ENCODE measurements at places on chromosomes 6 and 20.

- DNase-seq: no peak
Measured at GRCh38 chr6:23655525-23655924, 470.5 kb upstream of the NRSN1 start.

DNA sequence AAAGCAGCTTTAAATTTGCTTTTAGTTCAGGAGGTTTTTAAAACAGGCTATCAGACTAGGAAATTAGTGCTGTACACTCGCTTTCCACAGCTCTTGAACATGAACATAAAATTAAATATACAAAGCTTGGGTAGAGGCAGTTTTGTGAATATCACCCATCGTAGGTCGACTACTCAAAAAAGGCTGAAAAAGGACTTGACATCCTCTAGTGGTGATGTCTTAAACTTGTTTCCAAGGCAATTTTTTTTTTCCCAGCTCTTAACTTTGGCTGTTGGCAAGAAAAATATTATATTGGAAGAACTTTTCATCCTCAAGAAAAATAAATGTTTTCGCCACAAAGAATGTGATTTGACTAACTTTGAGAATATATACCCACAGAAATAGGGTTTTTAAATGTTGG is 2.9 kb downstream of the MAP7 start:
- DNase-seq: peak; percentile 67

- no peak for DNase-seq
Measured at GRCh38 chr20:38217791-38218565, 42.6 kb downstream of the KIAA1755 start.

DNA sequence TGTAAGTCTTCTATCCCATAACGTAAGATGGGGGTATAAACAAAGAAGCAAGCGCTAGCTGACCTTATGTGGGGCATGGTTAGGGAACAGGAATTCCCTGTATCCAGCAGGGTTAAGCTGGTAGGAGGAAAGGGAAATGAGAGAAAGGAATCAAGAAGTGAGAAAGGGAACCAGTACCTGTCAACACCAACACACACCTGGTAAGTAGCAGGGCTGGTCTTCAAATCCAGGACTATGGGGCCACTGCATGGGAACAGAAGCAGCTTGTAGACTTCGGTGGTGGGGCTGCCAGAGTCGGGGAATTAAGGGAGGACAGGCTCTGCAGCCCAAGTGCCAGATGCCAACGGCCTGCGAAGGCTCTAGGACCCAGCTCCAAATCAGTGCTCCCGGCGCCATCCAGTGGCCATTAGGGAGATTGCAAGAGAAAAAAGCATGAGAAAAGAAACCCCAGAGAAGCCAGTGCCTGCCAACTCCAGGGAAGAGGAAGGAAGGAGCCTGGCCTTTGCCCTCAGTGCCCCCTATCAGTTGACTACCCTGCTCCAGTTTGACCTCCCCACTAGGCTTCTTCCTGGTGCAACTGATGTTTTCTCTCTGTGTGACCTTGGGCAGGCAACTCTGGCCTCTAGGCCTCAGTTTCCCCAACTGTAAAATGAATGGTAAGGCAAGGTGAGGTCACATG is 15.8 kb upstream of the RBPJL start:
- peak; percentile 66 for DNase-seq

DNA sequence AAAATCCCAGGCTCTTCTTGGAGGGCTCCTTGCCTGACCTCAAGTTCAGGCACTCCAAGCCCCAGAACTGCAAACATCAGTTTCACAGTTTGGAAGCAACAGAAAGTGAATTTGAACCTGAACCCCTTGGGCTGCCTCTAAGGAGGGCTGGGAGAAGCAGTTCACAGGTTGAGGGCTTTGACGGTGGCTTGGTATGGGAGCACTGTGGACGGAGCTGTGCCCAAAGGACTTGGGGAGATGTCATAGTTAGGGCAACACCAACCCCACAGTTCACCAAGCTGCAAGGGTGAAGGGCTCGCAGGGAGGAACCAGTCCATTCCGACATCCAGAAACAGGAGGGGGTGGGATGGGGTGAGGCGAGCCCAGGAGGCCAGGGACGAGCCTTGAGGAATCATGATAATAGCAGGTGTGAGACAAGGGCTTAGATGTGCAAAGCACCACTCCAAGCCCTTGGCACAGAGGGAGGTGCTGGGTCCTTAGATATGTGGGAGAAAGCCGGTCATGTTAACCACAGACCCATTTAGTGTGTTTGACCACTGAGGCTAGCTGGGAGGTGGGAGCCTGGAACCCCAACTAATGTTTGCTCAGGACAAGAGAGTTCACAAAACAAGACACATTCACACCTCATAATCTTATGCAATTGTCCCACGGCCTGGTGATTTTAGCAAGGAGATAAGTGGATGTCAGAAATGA is 4.3 kb downstream of the CEBPB start:
- no peak for DNase-seq

- no peak for DNase-seq
Measured at GRCh38 chr6:5522147-5522546, 260.8 kb downstream of the FARS2 start.

DNA sequence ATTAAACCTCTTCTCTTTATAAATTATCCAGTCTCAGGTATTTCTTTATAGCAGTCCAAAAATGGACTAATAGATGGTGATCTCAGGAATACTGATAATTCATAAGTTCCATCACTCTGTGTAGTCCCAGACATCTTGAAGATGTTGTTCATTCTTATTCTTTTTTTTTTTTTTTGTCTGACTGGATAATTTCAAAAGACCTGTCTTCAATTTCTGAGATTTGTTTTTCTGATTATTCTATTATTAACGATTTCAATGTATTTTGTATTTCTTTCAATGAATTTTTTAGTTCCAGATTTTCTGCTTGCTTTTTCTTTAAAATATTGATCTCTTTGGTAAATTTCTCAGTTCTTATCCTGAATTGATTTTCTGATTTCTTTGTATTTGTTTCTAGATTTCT is 29.7 kb upstream of the ZNF337 start:
- no peak for DNase-seq

DNA sequence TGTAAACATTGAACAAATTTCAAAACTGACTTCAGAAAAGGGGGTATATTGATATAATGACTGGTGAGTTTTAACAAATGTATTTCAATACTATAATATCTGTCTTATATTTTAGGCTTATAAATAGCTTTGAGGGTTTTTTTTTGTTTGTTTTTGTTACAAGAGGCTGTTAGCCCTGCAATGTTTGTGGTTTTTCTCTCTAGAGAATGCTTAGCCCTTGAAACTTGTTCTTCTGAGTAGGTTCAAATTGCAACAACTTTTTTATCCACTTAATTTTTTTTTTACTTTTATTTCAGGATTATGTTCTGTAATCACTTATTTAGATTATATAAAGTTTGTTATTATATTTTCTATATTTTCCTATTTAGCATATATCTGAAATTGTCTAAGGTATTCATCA is 333.2 kb downstream of the RIMS1 start:
- no peak for DNase-seq

- no peak for DNase-seq
Measured at GRCh38 chr20:8360035-8360434, 228.0 kb downstream of the PLCB1 start.

- DNase-seq: no peak
Measured at GRCh38 chr6:29828471-29828797, 809 bp downstream of the HLA-G start.

- DNase-seq: no peak
Measured at GRCh38 chr6:13177664-13178063, 150.7 kb downstream of the TBC1D7 start.

- peak; percentile 33 for DNase-seq
Measured at GRCh38 chr20:9262653-9263194, 193.8 kb downstream of the PLCB4 start.

DNA sequence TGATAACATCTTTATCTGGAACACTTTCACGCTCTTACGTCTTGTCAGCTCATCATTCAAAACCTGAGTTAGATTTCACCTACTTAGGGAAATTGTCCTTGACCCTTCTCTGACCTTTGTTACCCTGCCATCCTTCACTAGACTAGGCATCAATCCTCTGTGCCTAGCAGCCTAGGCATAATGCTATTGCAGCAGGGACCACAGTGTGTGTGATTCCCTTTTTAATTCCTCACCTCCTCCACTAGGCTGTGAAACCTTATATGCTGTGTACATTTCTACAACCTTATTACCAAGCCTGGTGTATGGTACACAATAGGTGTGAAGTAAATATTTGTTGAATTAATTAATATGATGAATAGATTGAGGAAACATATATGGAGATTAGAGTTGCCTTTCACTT is 66.7 kb upstream of the DEFB112 start:
- no peak for DNase-seq

- DNase-seq: no peak
Measured at GRCh38 chr20:1330075-1330830, 1.3 kb upstream of the SDCBP2 start.

GRCh38 chr6:157928428-157928827 is 53.2 kb upstream of the SYNJ2 start:
- no peak for DNase-seq

DNA sequence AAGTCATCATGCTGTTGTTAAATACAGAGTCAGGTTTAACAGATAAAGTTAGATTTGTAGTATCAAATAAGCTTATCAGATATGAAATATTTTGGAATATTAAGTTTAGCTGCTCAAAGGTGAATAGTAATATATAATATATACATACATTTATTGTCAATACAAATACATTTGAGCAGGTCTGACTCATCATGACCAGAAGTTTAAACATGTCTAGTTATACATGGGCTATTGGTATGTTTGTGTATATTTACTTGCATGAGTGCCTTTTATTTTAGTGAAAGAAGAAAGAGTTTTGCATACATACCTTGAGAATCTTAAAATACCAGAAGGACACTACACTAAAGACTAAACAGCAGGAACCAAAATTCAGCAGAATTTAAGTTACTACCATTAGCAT is 76.8 kb downstream of the BMP5 start:
- DNase-seq: no peak

GRCh38 chr6:61894536-61894935 is 391.5 kb downstream of the KHDRBS2 start:
- no peak for DNase-seq

GRCh38 chr20:32828029-32828680 is 8.4 kb downstream of the MAPRE1 start:
- no peak for DNase-seq

- DNase-seq: no peak
Measured at GRCh38 chr6:158596861-158597260, 37.0 kb downstream of the TMEM181 start.

DNA sequence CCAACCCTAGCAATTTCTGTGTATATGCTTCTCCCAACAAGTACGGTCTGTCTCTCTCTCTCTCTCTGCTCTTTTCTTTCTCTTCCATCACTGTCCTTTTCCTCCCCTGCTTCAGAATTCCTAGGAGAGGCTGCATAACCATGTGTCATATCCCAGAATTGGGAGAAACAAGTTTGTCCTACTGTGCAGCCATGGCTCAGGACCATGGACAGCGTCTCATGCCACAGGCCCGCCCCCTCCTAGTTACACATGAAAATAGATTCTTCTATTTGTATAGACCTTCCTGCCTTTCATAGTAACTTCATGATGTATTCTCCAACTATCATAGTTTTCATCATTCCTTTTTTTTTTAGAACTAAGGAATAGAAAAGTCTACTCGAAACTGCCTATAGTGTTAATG is 98.0 kb downstream of the FNDC1 start:
- no peak for DNase-seq

DNA sequence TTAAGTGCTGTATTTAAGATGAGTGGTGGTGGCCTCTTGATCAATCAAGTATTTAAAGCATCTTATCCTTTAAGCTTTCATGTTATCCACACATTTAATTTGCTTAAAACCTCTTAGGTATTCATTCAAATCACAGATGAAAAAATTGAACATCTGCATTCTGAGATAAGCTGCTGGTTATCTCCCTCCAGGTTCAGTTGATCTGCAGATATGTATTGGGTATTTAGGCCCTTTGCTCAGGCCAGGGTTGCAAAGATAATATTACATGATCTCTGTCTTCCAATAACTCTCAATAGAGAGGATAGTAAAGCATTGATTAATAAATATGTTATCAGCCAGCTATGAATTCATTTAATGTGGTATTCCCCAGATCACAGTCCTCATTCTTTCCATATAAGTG is 45.9 kb downstream of the RPS12 start:
- no peak for DNase-seq

DNA sequence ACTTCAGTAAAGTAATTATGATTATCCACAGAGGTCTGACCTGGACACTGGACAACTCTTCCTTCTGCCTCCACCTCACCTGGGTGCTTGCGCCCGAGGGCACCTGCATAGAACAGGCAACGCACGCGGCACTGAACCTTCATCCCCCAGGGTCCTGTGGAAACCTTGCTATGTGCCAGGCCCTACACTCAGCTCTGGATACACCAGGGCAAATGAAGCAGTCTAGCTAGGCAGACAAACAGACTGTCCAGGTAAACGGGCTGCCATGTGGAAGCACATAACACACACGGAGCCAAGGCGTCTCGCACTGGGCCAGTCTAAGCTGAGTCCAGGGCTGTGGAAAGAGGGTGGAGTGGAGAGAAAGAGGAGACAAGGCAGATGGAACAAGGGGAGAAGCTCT is 109.3 kb upstream of the AFDN start:
- DNase-seq: no peak
